T-cell (primary cell): ENCODE measurements at places on chromosomes 2 and 18.

DNA sequence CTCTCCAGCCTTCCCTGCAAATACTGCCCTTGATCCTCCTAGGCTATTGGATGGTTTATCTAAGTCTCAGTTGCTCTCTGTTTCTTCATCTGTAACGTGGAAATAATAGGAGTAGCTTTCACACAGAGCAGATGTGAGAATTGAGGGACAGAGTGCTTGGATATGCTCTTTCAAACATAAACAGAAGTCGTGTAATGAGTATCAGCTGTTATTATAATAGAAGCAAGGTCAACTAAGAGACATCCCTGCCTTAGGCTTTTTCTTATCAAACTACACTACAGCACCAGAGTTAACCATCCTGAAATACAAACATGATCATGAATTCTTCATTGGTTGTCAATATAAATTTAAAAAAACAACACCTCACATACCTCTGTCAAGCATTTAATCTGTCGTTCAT is 138.2 kb downstream of the DOK6 start:
- DNase-seq, result no peak

GRCh38 chr2:108270768-108271506 is 17.8 kb upstream of the SULT1C2 start:
- no peak for DNase-seq

DNA sequence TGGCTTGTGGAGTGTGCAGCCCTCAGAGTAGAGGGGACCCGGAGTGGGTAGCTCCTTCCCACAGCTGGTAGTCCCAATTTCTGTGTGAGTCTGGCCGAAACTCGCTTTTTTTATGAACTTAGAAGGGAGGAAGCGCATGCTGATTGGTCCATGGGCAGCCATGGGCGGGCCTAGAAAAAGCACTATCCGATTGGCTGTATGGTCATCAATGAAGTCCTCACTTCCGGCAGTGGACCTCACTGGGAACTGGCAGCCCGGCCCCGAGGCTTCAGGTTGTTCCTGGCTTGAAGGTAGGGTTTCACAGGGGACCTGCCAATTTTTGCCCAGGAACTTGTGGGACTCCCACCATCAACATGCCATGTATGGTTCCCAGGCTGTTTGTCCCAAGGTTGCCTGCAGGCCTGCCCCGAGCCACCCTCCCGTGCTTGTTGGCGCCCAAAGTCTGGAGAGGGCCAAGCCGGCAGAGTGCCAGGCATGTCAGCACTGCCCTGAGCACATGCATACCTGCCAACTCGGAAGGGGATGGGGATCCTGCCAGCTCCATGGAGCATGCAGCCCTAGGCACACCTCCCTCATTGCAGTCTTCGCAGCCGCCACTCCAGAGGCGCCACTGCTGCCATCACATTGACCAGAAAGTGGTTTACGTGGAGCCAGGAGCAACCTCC is 98.5 kb downstream of the ATP9B start:
- no peak for DNase-seq

DNA sequence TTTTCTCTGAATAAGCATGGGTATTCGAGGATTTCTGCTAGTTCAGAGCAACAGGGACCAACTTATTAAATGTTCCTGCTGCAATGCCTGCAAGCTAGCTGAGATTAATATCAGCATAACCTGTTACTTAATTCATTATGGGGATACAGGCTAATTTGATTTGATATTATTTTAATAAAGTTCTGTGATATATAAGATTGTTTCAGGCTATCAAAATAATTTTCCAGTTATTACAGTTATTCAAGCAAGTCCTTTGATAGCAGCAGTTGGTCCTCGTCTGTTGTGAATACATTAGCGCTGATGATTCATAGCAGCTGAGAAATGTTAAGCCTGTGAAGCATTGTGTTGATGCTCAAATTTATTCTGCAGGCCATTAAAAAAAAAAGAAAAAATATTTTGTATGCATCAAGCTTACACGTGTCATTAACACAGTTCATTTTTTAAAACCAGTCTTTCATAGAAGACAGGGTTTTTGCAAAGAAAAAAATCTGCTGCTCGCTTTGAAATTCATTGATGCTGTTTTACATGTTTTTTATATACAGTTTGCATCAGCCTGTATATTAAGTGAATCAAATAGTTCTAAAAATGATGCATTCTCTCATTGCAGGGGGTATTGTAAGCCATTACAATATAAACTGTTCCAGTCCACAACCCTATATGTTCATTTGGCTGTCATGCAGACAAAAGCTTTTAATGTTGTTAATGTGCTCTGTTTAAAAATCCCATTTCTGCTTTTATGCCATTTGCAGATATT is 482.5 kb downstream of the BCL11A start:
- no peak for DNase-seq

GRCh38 chr2:102301867-102302362 is 9.4 kb upstream of the IL1RL1 start:
- peak; percentile 13 for DNase-seq

DNA sequence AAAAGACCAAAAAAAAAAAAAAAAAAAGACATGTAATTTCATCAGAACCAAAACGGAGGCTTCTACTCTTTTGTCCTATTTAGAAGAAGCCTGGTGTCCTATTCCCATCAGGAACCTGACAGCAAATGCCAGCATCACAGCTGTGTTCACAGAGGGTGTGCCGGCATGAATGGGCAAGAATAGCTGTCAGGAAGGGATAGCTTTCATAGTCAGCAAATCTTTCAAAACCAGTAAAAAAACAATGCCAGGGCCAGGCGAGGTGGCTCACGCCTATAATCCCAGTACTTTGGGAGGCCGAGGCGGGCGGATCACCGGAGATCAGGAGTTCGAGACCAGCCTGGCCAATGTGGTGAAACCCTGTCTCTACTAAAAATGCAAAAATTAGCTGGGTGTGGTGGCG is 231.8 kb upstream of the PXDN start:
- no peak for DNase-seq

- DNase-seq, result no peak
Observed at GRCh38 chr2:29607038-29607420, 314.4 kb downstream of the ALK start.

GRCh38 chr2:188092734-188093133 is 198.9 kb upstream of the GULP1 start:
- no peak for DNase-seq

DNA sequence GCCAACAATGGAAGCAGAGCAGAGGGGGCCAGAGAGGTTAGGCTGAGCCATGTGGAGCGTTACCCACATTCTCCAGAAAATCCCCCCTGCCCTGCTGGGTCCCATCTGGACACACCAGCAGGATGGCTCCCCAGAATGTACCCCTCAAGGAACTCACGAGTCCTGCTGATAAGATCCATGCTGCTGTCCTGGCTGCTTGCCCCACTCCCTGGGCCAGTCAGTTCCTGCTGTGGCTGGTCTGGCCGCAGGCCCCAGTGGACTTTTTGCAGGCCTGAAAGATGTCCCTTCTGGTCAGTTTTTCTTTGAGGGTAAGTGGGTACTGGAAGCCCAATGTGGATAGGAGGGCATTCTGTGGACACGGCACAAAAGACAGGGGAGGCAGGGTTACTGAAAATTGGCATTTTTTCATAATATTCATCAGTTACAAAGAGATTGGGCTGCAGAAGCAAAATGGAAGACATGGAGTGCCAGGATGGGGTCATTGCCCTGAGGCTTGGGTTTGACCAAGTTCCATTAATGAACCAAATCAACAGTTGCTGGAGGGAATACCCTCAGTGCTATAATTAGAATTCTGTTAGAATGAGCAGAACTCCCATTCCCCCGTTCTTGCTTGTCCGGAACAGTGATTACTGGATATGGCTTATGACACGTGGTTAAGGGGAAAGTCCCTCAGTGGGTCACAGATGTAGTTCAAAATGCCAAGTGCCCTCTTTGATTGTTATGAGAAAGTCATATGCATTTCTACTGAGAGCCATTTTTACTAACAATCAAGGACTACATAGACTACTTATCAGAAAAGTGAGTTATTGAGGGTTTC is 38.7 kb downstream of the SLC4A5 start:
- DNase-seq, result no peak

DNA sequence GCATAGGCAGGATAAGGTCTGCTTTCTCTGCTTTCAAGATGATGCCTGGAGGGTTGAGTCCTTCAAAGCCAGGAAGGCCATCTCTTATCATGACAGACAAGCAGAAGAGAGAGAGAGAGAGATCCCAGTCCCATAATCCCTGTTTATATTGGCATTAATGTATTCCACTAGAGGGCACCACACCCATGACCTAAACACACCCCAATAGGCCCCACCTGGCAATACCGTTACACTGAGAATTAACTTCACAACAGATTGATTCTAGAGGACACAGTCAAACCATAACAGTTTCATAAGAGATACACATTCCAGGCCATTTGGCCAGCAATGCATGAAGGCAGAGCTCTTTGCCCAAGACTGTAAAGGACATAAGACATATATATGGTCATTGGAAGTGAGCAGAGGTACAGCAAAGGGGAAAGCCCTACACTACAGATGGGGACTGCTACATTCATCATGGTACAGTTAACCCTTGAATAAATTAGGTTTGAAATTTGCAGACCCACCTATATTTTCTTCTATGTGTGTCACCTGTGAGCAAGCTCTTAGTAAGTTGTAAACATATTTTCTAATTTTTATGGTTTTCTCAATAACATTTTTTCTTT is 1516.1 kb downstream of the RPIA start:
- DNase-seq, result no peak

DNA sequence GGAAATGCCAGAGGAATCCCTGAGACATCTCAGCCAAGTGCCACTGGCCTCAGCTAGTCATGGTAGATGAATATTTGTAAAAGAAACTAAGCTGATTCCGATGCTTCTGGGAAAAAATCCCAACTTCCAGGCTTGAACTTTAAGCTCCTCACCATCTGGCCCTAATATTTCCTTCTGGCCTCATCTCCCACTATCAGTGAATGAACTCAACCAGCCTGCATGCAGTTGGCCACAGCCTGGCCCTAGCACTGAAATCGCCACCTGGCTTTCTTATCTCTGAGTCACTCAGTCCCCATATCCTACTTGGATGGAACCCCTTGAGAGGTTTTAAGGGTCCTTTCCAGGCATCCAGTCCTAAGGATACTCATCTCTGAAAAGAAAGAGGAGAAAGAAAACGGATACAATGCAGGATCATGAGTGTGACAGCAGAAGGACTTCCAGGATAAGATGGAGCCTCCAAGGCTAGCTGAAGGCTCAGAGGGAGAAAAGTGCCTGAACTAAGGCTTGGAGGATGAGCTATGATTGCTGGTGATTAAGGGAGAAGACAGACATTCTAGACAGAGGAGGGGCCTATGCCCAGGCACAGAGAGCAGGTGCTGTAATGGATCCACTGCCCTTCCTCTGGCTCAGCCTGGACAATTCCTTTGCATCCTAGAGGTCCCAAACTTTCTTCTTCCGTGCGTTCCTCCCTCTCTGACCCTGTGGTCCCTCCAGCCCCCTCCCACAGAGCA is 141.5 kb upstream of the MYCN start:
- no peak for DNase-seq

DNA sequence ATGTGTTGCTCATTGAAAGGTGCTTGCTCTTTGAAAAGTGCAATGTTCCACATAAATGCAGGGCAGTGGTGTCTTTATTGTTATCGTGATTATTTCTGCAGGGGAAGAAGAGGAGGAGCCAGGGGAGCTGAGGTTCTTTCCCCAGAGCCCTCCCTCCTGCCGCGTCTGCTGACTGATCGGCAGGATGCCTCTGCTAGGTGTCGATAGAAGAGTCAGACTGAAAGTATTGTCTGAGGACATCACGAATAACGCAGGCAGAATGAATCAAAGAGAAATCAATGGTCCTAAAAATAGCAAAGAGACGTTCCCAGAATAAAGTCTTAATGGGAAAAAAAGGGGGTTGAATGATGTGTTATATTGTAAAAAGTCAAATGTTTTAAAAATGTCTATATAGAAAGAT is 47.4 kb upstream of the SIX3 start:
- DNase-seq, result no peak

GRCh38 chr18:76450452-76451395 is 44.3 kb downstream of the ZNF516 start:
- peak; percentile 12 for DNase-seq

- no peak for DNase-seq
Observed at GRCh38 chr2:190794790-190795189, 85.8 kb upstream of the GLS start.

DNA sequence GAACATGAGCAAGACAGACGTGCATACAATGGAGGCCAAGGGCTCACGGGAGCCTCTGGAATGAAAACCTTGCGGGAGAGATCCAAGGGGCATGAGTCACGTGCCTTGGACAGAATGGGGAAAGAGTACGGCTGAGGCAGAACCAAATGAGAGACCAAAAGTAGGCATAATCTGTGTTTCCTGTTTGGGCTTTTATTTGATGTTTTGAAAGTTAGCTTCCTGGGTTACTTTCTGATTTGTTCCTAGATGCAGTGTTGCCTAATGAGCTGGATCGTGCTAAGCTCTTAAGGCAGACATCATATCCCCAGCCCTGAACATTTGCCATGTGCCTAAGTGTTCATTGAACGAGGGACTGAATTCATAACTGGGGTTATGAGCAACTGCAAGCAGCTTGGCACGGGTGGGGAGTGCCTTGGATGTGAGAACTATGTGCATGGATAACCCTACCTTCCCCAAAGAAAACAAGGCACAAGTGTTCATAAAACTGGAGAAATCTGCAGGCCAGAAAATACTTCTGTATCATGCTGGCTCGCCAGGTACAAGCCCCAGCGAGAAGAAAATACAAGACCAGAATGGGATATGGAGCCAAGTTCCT is 60.3 kb upstream of the RPL31 start:
- no peak for DNase-seq

DNA sequence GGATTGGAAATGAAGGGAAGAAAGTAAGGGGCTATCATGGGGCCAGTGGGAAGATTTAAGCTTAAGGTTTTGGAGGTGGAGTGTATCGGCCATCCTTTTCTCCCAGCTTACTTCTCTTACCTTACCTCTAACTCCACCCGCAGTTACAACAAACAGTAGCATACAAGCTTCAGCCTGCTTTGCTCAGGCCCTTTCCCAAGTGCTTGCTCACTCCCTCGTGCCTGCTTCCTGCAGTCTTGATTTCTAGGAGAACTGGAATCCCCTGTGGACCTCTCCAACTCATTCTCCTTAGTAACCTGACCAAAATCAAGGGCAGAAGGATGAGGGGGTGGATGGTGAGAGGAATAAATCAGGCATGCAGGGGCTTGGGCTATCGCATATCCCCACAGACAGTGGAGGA is 5.8 kb upstream of the LYG2 start:
- DNase-seq, result no peak

- no peak for DNase-seq
Observed at GRCh38 chr2:79882548-79882947, 369.7 kb downstream of the CTNNA2 start.

DNA sequence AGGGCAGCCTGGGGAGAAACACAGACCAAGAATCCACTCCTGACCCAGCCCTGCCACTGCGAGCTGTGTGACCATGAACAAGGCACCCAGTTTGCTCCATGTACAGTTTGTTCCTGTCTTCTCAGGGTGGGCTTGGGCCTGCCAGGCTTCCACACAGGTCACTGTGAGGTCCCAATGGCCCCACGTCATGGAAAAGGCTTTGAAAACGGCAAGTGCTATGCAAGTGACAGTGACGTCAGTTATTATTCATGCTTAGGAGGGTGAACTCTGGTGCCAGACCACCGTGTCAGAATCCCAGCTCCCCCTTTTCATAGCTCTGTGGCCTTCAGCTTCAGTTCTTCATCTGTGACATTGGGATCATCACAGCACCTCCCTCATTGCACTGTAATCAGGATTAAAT is 87.1 kb downstream of the TNS1 start:
- DNase-seq, result no peak
